ENCODE measurements at places on chromosomes 4 and X. TPM values are rescaled to one million over a fixed set of nuclear protein-coding genes. Genes with fewer than 3 reads are reported as not detected.

- no peak for DNase-seq
Measured at GRCh38 chr4:141995056-141995455, 358.7 kb downstream of the IL15 start.

GRCh38 chr4:55549888-55550287 is 3.2 kb upstream of the CLOCK start:
- no peak for DNase-seq

DNA sequence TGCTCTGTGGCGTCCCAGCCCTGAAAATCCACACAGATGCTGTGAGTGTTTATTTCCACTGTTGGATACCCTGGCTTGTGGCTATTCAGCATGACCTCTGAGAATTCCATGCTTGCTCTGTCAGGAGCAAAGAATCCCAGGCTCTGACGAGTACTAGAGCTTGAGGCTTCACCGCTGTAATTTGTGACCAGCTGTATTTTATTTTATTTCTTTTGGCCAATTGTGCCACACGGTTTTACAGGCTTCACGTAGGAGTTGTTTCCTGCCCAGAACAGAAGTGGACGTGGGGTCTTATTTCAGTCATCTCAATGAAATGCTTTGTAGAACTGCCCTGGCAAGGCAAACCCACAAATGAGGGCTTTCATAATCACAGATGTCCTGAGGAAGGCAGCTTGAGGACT is 69.4 kb upstream of the CLDN34 start:
- DNase-seq, result no peak

GRCh38 chrX:120310861-120311726 is at the start of gene TMEM255A:
Gene TMEM255A, minus strand, starts transcription at chrX:120311461. Its CDS starts 152 bp downstream, at chrX:120311309.
- no peak for DNase-seq

DNA sequence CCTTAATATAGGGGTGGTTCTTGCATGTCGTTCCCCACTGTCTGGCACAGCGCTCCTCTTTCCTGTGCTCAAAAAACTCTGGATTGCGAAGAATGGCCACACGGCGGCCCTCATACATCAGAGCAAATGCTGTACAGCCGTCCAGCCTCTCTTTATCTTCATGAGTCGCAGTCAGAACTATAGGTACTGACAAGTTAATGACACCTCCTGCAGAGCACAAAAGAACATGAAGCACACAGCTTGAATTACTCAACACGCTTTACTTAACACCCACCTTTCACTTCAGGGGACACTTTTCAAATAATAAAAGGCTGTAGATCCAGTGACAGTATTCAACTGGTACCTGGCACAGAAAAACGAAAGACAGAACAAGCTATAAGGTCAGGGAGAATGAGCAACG is 65.3 kb downstream of the PAPSS1 start:
- no peak for DNase-seq

GRCh38 chr4:146550161-146550560 is 28.4 kb upstream of the SLC10A7 start:
- DNase-seq, result no peak

GRCh38 chr4:125020089-125021034 is 294.4 kb upstream of the FAT4 start:
- no peak for DNase-seq

GRCh38 chr4:37763831-37764230 is 62.7 kb upstream of the PGM2 start:
- DNase-seq, result no peak

DNA sequence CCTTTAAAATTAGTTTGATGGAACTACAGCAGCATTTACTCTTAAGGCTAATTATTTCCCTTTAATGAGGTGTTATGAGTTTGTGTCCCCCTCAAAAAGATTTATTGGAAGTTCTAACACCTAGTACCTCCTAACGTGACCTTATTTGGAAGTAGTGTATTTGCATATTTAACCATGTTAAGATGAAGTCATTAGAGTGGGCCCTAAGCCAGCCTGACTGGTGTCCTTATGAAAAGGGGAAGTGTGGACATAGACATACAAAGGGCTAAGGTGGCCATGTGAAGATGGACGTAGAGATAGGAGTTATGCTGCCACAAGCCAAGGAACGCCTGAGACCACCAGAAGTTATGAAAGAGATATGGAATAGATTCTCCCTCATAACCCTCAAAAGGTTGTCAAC is 985.4 kb upstream of the INTU start:
- DNase-seq, result no peak

- DNase-seq, result no peak
Measured at GRCh38 chrX:49202022-49202421, 2.0 kb upstream of the SYP start.

DNA sequence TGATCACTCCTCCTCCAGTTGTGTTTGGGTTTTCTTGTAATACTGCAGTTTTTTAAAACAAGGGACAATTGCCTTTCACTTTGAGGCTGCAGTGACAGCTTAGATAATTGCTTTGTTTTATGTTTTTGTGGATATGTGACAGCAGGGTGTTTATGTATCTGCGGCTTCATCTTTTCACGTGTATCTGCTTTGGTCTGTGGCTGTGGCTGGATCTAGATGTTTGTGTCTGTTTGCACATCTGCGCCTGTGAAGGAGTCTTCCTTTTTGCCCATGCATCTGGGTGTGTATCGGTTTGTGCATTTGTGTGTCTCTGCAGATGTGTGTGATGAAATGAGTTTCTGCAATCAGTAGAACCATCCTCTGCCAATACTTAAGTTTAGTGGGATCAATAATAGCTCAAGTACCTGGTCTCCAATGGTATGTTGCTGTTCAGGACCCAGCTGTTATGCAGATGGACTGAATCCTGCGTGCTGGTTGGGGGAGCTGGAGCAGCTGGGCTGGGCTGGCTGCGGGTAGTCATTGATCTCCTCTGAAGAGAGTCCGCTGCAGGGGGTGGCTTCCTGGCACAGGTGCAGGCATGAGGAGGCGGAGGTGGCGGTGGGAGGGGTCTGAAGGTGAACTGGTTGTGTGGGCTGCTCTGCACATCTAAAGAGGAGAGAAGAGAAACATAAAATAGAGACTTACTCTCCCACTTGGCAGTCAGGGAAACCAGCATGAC is 390.3 kb downstream of the SH2D1A start:
- DNase-seq, result no peak

DNA sequence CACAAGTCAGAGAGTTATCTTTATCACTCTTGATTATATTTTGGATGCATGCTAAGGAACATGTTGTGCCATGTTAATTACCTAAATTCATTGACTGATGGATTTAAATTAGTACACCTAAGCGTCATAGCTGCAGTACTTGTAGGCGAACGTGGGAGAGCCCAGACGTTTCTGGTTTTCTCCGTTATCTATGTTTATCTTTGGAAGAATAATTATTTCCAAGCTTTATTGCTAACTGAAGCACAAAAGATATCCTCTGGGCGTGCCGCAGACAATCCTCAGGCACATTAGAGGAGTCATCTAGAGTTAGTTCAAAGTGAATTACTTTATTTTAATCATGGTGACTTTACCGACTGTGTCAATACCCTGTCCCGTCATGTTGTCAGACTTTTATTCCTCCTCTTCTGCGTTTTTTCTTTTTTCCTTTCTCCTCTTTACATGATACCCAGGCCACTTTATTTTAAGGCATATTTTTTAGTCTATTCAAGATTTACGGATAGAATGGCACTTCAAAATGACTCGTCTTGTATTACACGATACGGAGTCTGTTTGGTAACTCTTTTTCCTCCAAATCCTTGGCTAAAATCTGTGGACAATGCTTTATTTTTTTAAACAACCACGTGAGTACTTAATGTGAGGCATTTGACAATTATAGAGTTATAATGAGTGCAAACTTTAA is 632.0 kb upstream of the TENM3 start:
- DNase-seq, result no peak

DNA sequence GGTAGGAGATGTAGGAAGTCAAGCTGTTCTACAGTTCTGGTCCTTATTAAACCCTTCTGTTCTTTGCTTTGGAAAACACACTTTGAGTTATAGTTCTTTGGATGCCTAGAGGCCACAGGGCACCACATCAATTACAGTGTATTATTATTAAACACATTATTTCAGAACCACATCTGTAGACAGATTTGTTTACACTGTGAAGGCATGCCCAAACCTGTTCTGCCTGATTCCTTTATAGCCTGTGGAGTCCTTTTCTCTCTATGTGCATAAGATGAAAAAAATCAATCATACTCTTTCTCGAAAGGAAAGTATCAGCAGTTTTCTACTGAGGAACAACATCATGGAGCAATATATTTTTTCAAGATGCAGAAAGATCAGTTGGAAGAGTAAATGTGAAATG is 371.3 kb upstream of the INTU start:
- DNase-seq, result no peak

- no peak for DNase-seq
Measured at GRCh38 chrX:109356684-109357083, 125.2 kb downstream of the GUCY2F start.

DNA sequence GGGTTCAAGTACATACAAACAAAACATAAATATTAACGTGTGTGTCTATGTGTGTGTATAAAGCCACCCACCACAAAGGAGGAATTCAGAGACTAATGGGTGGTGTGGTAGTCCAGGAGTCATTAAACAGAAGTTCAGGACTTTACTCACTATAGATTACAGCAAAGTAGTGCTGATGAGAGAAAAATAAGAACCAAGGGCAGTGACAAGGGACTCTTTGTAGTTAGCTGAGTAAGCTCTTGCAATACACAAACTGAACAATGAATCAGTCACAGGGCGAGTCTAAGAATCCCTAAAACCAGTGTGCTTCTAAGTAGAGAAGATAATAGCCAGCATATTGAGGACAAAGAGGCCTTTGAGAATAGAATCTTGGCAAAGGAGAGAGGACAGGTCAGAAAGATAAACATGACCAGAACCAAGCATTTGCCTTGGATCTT is 232.4 kb downstream of the PPP3CA start:
- no peak for DNase-seq

DNA sequence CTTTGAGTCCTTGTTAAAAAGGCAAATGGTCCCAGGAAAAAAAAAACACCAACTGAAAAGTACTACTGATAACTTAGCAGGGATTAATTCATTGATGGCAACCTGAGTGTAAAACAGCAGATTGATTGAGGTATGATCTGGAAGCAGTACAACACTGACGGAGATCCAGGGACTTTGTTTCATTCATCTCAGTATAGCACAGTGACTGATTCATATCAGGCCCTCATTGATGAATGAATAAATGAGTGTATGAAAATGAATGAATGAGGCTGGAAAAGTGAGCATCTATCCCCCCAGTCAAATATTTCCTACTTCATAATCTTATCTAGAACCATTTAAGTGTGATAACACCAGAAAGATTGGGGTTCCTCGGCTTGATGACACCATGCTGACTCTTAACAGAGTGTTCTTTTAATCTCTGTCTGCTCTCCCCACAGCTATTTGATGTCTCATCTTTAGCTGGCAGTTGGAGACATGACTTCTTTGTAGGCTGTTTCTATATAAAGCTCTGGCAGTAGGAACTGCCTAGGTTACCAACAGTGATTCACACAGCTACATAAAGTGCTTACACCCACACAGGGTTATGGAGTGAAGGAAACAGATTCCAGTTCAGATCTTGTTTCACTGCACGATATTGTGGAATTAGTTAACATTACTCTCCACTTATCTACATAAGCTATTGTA is 18.6 kb upstream of the RNF128 start:
- no peak for DNase-seq

- no peak for DNase-seq
Measured at GRCh38 chrX:120294651-120295050, 16.6 kb downstream of the TMEM255A start.

GRCh38 chr4:117889978-117890377 is 144.3 kb upstream of the NDST3 start:
- DNase-seq, result no peak

DNA sequence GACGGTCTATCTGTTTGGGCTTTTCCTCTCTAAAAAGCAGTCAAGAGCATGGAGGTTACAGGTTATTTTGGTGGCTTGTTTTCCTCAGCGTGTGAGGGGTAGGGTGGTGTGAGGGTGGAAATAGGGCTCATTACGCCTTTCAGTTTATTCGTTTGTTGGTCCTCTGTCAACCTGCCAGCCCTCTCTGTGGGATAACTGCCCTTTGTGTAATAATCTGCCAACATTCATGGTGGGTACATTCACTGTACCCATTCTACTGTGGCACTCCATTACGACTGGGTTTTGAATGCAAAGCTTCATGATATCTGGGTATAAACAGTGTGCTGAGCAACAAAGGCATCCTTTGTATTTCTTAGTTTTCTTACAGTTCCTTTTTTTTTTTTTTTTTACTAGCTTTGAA is 136.4 kb downstream of the ADGRL3 start:
- DNase-seq, result no peak

GRCh38 chr4:148061141-148061481 is 329.2 kb downstream of the ARHGAP10 start:
- DNase-seq, result no peak

DNA sequence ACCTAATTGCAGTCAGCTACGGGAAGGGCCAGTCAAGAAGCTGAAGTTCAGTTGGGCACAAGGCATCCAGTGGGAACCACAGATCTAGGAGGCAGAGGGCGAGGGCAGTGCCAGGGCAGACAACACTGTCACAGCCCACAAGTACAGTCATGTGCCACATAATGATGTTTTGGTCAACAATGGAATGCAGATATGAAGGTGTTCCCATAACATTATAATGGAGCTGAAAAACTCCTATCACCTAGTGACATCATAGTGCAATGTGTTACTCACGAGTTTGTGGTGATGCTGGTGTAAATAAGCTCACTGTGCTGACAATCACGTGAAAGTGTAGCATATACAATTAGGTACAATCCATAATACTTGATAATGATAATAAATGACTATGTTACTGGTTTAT is 4.5 kb upstream of the TMEM255A start:
- DNase-seq, result no peak

DNA sequence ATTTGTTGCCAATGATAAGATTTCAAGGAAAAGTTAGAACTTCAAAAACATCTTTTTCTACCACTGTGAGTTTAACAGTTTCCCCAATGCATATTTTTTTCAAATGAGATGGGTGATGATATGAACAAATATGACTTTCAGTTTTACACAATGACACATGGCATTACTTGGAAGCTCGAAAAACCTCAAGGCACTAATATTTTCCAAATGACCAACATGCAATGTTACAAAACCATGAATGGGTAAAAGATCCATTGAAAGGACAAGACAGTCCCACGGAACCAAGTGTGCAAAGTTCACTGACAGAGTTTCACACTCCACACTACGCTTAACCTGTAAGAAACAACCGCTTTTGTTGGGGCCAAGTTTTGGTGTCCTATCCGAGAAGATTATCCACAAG is 84.5 kb downstream of the CD99L2 start:
- no peak for DNase-seq

- no peak for DNase-seq
Measured at GRCh38 chr4:48489683-48490011, 405 bp upstream of the ZAR1 start.

TAB3 gene
- 21.4 TPM for total RNA-seq

PPP2R3B gene
- 8.2 TPM for total RNA-seq

SSX4 gene
- not detected for total RNA-seq

DUX4 gene
- total RNA-seq, result not detected

SYP gene
- 0.61 TPM for total RNA-seq

CPLX1 gene
- total RNA-seq, result 0.14 TPM

XKRX gene
- total RNA-seq, result not detected

GLOD5 gene
- total RNA-seq, result not detected

FGD1 gene
- total RNA-seq, result 0.89 TPM
